ENCODE measurements at places on chromosomes 6 and 20.
A peak's percentile ranks its signal among the peaks of the same experiment; 100 is the strongest.

DNA sequence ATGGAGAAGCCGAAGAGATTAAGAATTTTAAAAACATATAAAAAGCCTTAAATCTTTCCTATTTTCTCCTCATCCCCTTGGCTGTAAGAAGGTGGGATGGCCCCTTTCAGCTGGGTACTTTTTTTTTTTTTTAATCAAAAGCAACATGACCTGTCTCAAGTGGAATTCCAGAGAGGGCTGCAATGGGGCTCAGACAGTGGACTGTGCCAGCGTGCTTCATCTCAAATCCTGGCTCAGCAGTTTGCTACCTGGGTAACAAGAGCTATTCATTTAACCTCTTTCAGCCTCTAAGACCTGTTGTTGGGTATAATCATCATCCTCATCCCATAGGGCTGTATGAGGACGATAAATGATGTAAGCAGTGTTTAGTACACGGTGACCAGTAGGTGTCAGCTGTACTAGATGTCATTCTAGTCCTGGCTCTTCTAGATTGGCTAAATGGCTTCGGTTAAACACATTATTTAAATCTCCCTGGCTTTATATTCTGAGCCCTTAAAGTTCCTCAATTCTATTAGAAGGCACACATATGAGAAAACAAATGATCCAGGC lies 6.9 kb upstream of the PPP1R3G start:
- DNase-seq = peak; percentile 29

DNA sequence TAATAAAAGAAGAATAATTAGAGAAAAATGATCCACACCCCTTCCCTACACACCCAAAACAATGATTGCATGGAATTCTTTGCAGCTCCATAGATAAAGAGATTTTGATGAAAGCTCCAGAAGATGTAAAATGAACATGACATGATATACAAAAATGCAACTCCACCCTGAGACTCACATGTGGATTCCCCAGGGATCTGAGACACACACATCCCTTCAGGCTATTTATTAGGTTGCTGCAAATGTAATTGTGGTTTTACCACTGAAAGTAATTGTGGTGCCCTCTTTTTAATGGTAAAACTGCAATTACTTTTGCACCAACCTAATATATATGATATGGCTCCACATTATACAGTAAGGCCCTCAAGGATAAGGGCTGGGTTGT lies 40.4 kb upstream of the TBC1D7 start:
- no peak for DNase-seq

GRCh38 chr6:134550604-134551003 lies 232.7 kb upstream of the SGK1 start:
- peak; percentile 62 for DNase-seq

DNA sequence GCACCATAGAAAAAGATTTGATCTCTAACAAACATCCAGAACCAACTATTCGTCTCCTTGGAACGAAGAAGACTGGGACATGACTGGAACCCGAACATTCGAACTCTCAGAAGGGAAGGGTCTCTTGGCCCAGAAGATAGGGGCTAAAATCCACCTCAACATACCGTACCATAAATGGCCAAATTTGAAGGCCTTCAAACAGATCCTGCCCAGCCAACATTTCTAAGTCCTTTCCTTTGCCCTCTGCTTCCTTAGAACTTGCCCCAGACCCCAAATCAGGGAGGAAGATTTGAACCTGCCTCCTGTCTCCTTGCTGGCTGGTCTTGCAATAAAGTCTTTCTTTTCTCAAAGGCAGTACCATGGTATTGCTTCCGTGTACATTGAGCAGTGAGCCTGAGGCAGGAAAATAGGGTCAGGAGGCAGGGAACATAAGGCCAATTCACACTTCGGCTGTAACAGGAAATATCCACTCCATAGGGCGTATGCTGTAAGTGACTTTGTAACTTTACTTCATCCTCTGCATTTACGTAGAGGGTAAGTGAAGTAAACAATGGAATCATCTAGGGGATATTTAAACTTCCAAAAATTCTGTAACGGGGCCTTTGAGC lies 1.8 kb upstream of the PXDC1 start:
- no peak for DNase-seq

GRCh38 chr20:34364223-34364506 lies 1.1 kb downstream of the ITCH start:
- no peak for DNase-seq

GRCh38 chr6:54020334-54020733 lies 90.9 kb upstream of the MLIP start:
- peak; percentile 3 for DNase-seq

GRCh38 chr6:127471379-127472255 lies 12.4 kb upstream of the KIAA0408 start:
- no peak for DNase-seq

- DNase-seq = no peak
Observed at GRCh38 chr6:44627091-44627882, 239.8 kb downstream of the CDC5L start.

GRCh38 chr6:18978337-18979128 lies 591.4 kb downstream of the RNF144B start:
- DNase-seq = peak; percentile 83

DNA sequence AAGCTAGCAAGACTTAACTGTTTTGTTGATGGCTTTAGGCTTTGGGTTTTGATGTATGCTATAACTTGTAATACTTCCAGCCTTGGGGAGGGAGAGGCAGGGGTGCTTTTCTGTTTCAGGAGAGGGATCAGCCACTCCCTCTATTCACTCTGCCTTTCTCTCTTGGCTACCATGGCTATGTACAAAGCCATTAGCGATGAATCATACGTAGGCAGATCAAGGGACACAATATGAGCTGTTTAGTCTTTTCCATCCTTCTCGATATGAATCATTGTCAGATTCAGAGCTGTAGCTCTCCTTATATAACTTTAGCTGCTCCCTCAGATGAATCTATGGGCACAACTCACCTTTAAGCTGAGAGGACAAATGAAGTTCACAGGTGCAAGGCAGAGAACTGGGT lies 230.6 kb downstream of the TSHZ2 start:
- peak; percentile 4 for DNase-seq

GRCh38 chr20:34876406-34877282 lies at the start of gene ACSS2:
Gene ACSS2 (plus strand): TSS chr20:34876612. CDS start chr20:34876646, 34 bp downstream.
- no peak for DNase-seq
